ENCODE measurements at places on chromosomes 12 and 14.

GRCh38 chr14:70995211-70995610 lies 88.0 kb downstream of the PCNX1 start:
- peaks cover 4% of the 10 kb centered on the region for H3K36me3 ChIP-seq
- H3K4me3 ChIP-seq = no peak overlapping the region
- H3K27ac ChIP-seq = no peak overlapping the region
- no peak for DNase-seq

DNA sequence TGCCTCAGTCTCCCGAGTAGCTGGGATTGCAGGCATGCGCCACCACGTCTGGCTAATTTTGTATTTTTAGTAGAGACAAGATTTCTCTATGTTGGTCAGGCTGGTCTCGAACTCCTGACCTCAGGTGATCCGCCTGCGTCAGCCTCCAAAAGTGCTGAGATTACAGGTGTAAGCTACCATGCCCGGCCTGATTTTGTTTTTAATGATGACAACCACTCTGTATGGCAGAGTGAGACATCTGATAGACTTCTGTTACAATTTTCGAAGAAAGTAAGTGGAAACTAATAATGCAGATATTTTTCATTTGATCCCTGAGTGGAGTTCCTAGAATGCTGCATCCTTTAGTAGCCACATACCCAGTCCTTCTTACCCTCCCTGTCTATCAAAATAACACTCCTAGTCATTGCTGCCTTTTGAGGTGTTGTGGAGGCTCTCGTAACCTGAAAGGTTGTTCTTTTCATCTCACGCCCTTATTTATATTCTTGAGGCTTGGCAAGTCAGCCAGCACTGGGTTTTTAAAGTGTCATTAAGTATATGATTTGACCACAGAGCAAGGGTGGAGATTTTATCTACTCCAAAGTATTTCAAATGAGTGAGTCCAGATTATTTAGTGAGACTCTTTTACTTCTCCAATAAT lies 5.9 kb upstream of the EID3 start:
- no peak overlapping the region for H3K27ac ChIP-seq
- H3K4me3 ChIP-seq = no peak overlapping the region
- H3K27me3 ChIP-seq = no peaks in the 10 kb centered on the region
- DNase-seq = no peak
- no peaks in the 10 kb centered on the region for H3K4me1 ChIP-seq

DNA sequence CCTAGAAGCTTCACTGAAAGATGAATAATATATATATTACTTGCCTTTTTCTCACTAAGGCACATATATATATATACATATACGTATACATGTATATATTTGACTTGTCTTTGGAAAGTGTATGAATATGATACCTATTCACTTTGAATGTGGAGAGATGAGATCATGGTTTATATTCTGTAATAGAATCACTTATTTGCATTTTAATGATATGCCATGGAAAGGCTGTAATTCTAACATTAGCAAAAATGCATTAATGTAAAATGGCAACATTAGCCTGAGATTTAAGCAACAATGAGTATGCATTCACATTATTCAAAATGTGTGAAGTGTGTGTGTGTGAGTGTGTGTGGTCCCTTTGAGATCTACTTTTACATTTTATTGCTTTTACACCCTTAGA lies 54.5 kb upstream of the PRKD1 start:
- no peaks in the 10 kb centered on the region for H3K36me3 ChIP-seq
- H3K4me3 ChIP-seq = no peak overlapping the region
- no peak for DNase-seq
- no peaks in the 10 kb centered on the region for H3K4me1 ChIP-seq
- H3K27me3 ChIP-seq = no peaks in the 10 kb centered on the region
- no peak overlapping the region for H3K27ac ChIP-seq

DNA sequence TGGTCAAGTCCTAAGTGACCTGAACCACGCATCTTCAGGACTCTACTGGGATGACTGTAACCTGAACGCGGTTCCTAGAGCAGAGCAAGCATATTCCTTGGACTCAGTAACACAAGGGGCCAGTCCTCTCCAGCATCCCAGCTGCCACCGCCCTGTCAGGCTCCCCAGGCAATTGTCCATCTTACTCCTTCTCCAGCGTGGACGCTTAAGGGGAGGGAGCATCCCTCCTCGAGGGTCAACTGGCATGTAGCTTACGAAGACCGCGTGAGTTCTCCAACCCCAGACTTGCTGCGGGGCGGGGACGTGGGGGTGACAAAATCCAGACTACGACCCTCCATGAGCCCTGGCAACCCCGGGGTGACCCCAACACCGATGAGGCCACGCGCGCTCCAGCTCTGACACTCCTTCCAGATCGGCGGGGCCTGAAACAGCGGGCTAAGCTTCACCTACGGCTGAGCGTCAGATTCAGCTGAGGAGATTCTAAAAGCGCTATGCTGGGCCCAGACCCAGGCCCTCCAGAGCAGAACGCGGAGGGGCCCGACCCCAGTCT lies 846 bp upstream of the MTHFD1 start:
- no peaks in the 10 kb centered on the region for H3K27me3 ChIP-seq
- peak overlapping the region; percentile 63 for H3K27ac ChIP-seq
- no peaks in the 10 kb centered on the region for H3K36me3 ChIP-seq
- H3K4me1 ChIP-seq = peaks cover 11% of the 10 kb centered on the region
- DNase-seq = no peak

DNA sequence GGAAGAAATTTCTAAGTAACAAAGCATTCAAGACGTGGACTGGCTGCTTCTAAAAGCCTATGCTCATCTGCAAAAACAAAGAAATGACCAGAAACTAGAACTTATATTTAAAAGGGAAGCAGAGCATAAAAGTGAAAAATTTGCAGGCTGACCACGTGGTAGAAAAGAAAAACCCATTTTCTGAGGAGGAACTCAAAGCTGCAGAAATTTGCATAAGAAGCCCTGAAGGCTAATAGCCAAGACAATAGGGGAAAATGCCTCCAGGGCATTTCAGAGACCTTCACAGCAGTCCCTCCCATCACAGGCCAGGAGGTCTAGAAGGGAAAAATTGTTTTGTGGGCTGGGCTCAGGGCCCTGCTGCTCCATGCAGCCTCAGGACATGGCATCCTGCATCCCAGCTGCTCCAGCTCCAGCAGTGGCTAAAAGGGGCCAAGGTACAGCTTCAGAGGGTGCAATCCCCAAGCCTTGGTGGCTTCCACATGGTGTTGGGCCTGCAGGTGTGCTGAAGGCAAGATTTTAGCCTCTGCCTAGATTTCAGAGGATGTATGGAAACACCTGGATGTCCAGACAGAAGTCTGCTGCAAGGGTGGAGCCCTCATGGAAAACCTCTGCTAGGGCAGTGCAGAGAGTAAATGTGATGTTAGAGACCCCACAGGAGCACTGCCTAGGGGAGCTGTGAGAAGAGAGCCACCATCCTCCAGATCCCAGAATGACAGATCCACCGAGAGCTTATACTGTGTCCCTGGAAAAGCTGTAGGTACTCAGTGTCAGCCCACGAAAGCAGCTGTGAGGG lies 55.5 kb downstream of the CHGA start:
- H3K4me1 ChIP-seq = no peaks in the 10 kb centered on the region
- H3K4me3 ChIP-seq = no peak overlapping the region
- peaks cover 36% of the 10 kb centered on the region for H3K36me3 ChIP-seq
- H3K27me3 ChIP-seq = no peaks in the 10 kb centered on the region

- no peak for DNase-seq
- H3K27ac ChIP-seq = no peak overlapping the region
- no peaks in the 10 kb centered on the region for H3K27me3 ChIP-seq
- no peak overlapping the region for H3K4me3 ChIP-seq
- H3K36me3 ChIP-seq = no peaks in the 10 kb centered on the region
- peaks cover 30% of the 10 kb centered on the region for H3K4me1 ChIP-seq
These were observed 18.5 kb downstream of the NCOR2 start for GRCh38 chr12:124548854-124549378.

DNA sequence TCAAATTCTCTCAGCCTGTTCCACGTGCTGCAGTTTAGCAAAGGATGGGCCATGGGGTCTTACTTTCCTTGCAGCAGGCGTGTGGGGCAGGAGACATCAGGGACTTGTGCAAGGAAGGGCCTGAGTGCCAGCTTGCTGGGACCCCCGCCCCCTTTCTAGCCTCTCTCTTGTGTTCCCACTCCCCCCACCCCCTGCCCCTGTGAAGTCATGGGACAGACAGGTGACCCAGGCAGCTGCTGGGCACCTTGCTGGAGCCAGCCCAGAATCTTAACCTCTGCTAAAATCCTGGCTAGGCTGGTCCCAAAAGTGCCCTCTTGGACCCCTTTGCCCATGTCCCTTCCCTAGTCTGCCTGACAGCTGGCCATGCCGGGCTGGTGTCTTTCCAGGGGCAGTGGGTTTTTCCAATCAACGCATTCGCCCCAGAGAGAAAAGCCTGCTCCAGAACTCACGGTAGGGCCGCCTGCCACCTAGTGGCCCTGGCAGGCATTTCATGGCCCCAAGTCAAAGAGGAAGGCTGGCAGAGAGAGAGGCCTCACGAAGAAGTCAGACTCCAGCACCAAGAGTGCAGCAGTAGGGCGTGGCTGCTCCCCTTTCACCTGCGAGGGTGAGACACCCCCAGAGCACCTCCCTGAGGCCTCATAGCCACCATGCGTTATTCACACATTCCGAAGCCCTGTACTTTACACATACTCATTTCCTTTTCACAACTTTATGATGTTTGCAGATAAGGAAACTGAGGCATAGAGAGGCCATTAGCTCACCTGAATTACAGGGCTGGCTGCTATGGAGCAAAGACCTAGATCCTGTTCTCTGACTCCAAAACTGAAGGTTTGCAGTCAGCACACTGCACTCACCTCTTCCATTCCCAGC lies 67.4 kb downstream of the LGMN start:
- H3K27ac ChIP-seq = peak overlapping the region; percentile 40
- H3K27me3 ChIP-seq = no peaks in the 10 kb centered on the region
- peaks cover 93% of the 10 kb centered on the region for H3K36me3 ChIP-seq
- no peak overlapping the region for H3K4me3 ChIP-seq
- peaks cover 15% of the 10 kb centered on the region for H3K4me1 ChIP-seq

- no peaks in the 10 kb centered on the region for H3K4me1 ChIP-seq
- H3K27me3 ChIP-seq = no peaks in the 10 kb centered on the region
- DNase-seq = no peak
- no peak overlapping the region for H3K27ac ChIP-seq
- H3K4me3 ChIP-seq = no peak overlapping the region
These were observed 163.8 kb upstream of the CCDC198 start for GRCh38 chr14:57657487-57657886.

DNA sequence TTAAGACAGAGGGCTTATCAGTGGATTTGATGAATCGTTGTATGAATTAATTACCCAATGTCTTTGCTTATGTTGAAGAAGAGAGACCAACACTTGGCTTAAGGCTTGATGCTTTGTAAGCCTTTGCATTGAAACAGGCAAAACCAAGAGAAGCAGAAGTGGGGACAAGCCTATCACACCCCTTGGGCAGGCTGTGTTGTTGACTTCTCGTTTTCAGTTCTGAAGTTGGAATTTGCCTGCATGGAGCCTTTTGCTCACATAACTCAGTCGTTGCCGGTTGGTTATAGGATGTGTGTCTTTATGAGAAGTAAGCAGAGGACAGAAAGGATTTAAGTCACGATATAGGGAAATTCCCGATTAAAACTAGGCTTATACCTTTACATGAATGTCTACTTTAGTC lies 94.7 kb downstream of the CCDC92 start:
- no peak overlapping the region for H3K27ac ChIP-seq
- no peaks in the 10 kb centered on the region for H3K36me3 ChIP-seq
- no peaks in the 10 kb centered on the region for H3K27me3 ChIP-seq
- no peak for DNase-seq

DNA sequence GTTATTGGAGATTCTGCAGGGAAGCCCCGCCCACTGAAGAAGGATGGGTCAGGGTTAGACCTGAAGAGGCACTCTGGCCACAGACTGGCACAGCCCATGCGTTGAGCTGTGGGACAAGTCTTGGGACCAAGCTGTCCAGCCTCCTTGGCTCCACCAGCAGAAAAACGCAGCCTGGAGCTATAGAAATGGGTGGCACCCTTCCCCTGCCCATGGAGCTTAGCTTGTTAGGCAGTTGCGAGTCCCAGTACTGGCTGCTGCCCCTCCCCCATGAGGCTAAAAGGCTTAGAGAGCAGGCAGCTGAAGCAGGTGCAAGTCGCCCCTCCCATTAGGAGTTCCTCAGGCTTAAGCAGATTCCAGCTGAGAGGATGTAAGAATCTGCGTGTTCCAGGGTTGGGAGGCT lies 1124.0 kb upstream of the TMEM132C start:
- no peaks in the 10 kb centered on the region for H3K36me3 ChIP-seq
- no peak overlapping the region for H3K4me3 ChIP-seq
- no peaks in the 10 kb centered on the region for H3K4me1 ChIP-seq
- DNase-seq = no peak
- no peak overlapping the region for H3K27ac ChIP-seq

DNA sequence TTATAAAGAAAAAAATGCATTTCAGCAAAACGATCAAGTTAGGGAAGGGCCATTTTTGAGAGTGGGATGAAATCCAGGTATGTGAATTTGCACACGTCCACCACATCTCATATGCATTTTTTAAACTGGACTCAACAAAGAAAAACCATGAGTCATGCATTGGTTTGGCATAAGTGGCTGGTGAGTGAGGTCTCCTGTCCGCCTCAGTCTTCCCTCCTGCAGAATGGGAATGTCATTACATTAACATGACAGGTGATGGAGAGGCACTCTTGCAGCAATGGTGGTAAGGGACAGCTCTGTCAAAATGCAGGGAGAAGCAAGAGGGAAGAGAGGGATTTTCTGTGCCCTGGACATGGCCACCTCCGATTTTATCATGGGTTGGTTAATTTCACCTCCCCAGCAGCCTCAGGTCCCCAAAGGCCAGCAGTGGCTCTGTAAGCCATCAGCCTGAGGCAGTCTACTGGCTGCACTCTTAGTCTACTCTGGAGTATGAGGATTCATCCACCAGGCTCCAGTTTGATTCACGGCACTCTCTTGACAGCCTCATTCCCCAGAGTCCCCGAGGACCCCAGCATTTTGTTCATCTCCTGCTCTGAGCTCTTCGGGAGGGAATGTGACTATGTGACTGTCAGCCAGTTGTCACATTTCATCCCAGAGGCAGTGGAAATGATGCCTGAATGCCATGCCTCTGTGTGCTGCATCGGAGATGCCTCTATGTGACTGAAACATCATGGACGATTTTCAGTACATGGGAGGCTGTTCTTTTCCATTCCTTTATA lies 17.1 kb upstream of the PWP1 start:
- H3K27ac ChIP-seq = no peak overlapping the region
- H3K4me1 ChIP-seq = no peaks in the 10 kb centered on the region
- no peak for DNase-seq

GRCh38 chr14:61832783-61833182 lies 70.6 kb downstream of the SNAPC1 start:
- H3K27me3 ChIP-seq = no peaks in the 10 kb centered on the region
- H3K36me3 ChIP-seq = no peaks in the 10 kb centered on the region
- H3K27ac ChIP-seq = no peak overlapping the region
- H3K4me1 ChIP-seq = no peaks in the 10 kb centered on the region

DNA sequence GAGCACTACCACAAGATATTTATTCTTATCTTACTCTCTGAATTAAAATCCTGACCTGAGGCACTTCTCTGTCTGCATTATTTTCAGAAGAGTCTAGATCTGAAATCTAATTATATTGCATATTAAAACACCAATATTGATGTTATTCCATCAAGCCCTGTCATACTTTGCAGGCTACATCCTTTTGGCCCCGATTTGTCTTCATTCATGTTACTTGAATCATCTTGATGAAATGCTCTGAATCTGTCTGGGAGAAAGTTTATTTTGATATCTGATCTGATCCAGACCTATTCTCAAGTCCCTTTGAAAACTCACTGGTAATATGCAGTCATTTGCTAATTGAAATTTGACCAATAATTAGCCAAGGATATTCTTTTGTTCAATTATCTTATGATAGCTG lies 79.9 kb downstream of the BBS10 start:
- H3K27me3 ChIP-seq = no peaks in the 10 kb centered on the region
- H3K36me3 ChIP-seq = no peaks in the 10 kb centered on the region
- H3K27ac ChIP-seq = no peak overlapping the region
- no peak for DNase-seq
- H3K4me1 ChIP-seq = no peaks in the 10 kb centered on the region

Data from effector memory CD4-positive, alpha-beta T cell (primary cell).